ENCODE measurements at places on chromosomes 13 and 19.

GRCh38 chr13:102692491-102692826 lies 2.4 kb downstream of the METTL21C start:
- DNase-seq: no peak

- no peak for DNase-seq
Observed at GRCh38 chr19:50795664-50796073, 5.5 kb downstream of the ACP4 start.

DNA sequence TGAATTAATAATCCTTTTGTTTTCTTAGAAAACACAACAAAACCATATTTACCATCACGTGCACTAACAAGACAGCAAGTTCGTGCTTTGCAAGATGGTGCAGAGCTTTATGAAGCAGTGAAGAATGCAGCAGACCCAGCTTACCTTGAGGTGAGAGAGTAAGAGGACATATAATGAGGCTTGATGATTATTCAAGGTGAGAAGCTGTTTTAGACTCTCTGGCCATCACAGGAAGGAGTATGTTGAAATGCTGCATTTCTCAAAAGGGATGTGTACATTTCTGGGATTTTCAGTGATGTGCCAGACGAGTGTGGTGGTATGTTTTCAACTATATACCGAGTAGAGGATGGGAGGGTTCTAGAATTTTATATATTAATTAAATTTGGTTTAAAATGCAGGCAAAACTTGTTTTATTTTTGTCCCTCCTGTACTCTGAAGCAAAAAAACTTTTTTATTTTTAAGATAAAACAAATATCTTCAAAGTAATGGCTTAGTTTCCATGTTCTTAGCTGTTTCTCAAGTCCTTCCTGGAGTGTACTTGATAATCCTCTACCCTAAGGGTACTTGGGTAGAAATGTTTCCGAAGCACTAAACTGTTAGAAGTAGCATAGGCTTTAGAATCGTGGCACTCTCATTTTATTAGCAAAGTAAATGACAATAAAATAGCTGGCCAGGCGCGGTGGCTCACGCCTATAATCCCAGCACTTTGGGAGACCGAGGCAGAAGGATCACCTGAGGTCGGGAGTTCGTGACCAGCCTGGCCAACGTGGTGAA lies 51.1 kb downstream of the N4BP2L1 start:
- no peak for DNase-seq

DNA sequence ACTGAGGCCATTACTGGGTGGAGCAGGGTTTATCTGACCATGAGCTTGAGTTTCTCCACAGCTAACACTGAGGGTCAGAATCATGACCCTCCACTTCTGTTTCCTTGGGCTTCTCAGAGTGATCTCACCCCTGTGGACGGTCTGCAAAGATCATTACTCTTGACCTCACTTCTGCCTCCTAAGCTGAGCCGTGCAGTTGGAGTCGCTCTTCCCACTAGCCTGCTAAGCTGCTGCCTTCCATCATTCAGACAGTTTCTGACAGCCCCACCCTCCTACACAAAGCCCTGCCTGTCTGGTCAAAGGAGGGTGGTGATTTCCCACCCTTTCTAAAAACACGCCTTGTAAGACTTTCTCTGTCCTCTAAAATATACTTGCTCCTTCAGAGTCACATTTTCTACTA lies 9.3 kb upstream of the FRY start:
- no peak for DNase-seq

GRCh38 chr19:50333235-50333736 lies 4.1 kb upstream of the KCNC3 start:
- DNase-seq: peak; percentile 42

DNA sequence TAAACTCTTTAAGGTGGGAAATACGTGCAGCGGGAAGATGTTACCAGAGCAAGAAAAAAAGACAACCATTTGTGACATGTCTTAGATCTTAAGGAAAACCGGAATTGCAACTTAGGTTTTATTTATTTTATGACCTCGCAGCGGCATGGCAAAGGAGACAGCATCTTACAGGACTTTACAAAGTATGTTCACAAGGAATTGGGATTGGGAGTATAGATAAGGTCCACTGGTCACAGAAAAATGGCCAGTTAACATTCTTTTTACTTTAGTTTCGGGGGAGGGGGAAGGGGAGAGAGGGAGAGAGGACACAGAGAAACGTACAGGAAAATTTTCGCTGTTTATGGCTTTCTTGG lies 104.5 kb upstream of the DIAPH3 start:
- DNase-seq: no peak

- no peak for DNase-seq
Observed at GRCh38 chr13:46544208-46544607, 8.8 kb upstream of the LRCH1 start.

DNA sequence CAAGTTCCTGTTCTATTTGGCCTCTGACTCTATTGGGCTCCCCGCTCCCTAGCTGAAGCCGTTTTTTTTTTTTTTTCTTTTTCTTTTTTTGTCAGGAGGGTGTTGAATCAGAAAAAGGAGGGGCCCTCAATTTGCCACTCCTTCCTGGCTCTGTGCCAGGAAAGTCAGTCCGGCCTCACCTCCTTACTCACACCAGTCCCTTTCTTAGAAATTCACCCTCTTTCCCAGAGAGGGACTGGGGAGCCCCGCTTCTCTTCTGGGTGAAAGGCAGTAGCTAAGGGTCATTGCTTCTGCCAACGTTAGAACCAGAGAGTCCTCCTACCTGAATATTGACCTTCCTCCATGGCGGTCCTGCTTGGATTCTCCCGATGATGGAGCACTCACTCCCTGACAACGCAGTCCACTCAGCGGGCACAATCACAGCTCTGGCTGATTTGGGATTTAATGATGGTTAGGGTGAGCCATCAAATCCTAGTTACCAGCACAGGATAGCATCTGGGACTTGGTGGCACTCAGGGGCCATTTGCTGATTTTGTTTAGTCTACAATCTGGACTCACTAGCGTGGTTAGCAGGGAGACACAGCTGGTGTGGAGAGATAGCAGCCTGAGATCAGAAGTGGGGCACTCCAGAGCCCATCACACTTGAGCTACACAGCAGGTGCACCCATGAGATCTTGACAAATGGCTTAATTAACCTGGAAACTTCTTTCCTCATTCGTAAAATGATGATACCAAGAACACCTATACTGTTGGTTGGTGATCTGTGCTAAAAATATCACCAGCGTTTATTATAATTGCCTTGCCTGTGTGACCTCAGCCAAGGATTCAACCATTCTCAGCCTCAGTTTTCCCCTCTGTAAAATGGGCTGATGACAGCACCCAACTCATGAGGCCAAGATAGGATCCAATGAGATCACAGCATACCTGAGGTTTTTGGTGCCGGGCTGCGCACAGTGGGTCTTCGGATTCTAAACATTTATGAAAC lies 2.2 kb downstream of the FCER2 start:
- DNase-seq: no peak

DNA sequence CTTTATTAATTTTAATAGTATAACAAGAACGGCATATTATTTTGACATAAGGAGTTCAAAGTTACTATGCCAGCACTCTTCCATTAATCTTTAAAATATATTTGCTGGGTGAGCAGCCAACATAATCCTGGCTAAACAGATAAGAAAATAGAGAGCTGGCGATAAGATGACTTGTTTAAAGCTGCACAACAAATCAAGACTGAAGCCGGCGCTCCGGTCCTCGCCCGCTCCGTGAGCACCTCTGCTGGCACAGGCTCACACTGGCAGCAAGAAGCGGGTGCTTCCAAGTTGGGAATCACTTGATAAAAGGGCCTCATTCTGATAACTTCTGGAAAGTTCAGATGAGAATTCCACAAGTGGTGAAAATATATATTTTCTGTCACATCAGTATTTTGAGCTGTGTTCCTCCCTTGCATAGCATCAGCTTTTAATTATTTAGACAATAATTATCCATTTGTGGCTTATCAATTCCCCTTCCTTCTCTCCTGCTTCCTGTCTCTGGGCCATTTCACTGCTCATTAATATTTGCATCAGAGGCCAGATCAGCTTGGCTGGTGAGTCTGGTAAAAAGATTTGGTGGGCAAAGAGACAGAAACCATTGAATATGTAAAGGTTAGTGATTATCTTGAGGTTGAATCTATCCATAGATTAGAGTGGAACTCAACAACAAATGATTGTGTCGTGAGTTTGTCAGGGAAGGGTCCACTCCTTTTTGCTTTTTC lies 205.3 kb downstream of the MZT1 start:
- DNase-seq: no peak

GRCh38 chr19:607301-608154 lies 17.8 kb downstream of the HCN2 start:
- DNase-seq: no peak

- no peak for DNase-seq
Observed at GRCh38 chr13:40635315-40635995, 31.0 kb downstream of the FOXO1 start.

DNA sequence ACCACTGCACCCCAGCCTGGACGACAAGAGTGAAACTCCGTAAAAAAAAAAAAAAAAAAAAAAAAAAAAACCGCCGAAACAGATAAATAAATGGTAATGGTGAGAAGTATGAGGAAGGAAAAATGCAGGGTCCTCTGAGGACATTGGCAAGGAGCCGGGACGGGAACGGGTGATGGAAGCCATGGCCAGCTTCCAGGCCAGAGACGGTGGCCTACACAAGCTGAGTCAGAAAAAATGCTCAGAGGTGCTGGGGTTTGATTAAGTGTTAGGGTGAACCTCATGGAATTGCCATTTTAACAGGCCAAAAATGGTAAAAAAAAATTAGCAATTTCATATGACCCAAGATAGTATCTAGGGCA lies 866 bp upstream of the ZSWIM4 start:
- DNase-seq: no peak

- no peak for DNase-seq
Observed at GRCh38 chr13:99275093-99275469, 16.9 kb upstream of the GPR18 start.

GRCh38 chr19:6524311-6524710 lies 6.5 kb upstream of the TNFSF9 start:
- DNase-seq: no peak

- no peak for DNase-seq
Observed at GRCh38 chr19:32307591-32307990, 37.8 kb upstream of the ZNF507 start.

DNA sequence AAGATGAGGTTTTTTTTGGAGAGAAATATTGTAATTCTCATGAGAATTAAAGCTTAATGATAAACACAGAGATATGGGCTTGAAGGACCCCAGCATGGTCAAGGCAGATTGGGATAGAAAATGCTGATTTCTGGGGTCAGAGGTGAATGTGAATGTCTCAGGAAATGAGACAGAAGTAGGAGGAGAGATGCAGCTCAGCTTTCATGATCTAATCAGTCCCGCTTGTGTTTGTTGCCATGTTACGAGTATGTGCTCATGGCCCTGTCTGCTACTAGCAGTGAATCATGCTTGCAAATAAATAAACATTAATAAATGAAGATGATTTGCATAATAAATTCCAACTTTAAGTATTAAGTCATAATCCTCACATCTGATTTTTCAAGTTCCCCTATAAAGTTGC lies 23.0 kb upstream of the NDFIP2 start:
- no peak for DNase-seq

DNA sequence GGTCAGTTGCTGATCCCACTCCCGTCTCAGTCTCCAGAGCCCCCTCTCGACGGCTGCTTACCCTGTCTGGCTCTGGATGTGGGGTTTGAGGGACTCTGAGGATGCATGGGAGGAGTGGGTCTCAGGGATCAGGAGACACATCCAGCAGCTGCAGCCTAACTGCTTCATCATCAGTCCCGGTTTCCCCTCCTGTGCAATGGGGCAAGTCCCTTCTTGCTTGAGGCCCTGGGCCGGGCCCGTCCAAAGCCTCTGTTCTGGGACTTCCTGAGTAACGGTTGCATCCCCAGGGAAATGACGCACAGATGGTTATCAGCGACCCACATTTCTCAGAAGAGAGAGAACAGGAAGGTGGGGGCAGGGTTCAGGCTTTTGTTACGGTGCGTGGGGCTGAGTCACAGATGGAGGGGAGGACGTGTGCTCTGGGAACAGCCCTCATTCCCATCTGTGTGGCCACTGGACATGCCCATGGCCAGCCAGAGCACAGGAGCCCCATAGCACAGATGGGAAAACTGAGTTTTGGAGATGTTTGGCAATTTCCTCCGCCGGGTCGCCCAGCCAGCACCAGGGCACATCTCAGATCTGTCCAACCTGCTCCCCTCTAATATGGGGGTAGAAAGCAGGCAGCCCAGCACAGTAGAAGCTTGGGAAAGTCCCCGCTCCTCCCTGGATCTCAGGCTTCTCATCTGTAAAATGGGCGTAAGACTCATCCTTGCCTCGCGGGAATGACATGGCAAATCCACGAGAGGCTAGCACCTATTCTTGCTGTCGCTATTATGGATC lies 19.3 kb downstream of the GNA15 start:
- peak; percentile 85 for DNase-seq

- DNase-seq: no peak
Observed at GRCh38 chr13:36673838-36674326, at the start of gene SERTM1. Gene SERTM1, plus strand, starts transcription at chr13:36674020. Its CDS starts 21,059 bp downstream, at chr13:36695079.

GRCh38 chr13:97234236-97234635 lies 12.1 kb downstream of the MBNL2 start:
- no peak for DNase-seq

GRCh38 chr13:76829572-76830327 lies 56.5 kb downstream of the KCTD12 start:
- no peak for DNase-seq

GRCh38 chr19:18878858-18879578 lies 16.9 kb downstream of the CERS1 start:
- DNase-seq: no peak

- no peak for DNase-seq
Observed at GRCh38 chr13:50871405-50871804, 27.9 kb upstream of the DLEU7 start.

DNA sequence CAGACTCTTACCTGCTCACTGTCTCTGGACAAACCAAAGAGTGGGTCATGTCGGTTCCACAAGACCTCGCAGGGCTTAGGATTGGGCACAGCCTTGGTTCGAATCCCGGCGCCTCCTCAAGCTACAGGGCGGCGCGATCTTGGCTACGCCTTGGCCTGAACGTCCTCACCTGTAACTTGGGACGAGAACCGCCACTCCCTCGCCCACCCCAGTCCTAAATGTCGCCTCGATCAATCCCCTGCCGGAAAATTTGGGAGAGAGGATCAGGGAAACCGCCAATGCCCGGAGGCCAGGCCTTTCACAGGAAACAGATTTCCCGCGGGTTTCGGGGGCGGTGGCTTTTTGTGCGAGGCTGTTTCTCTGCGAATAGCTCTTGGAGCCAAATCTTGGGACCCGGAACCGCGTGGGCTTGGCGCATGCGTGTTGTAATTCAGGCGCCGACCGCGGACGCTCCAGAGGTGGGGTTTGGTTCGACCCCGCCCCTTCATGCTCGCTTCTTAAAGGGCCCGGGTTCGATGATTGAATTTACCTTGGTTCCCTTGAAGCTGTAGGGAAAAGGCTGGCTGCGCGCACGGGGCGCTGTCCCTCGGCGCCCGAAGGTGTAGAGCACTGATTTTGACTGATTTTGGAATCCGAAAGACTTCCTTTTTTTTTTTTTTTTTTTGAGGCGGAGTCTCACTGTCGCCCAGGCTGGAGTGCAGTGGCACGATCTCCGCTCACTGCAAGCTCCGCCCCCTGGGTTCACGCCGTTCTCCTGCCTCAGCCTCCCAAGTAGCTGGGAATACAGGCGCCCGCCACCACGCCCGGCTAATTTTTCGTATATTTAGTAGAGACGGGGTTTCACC lies at the start of gene NR2C2AP:
NR2C2AP (minus strand) TSS at position 403 of the 845 bp plus-strand sequence; CDS start at position 49, 354 bp downstream.
- peak; percentile 61 for DNase-seq
